H1 (cell line): ENCODE measurements at places on chromosomes 16 and 17.

DNA sequence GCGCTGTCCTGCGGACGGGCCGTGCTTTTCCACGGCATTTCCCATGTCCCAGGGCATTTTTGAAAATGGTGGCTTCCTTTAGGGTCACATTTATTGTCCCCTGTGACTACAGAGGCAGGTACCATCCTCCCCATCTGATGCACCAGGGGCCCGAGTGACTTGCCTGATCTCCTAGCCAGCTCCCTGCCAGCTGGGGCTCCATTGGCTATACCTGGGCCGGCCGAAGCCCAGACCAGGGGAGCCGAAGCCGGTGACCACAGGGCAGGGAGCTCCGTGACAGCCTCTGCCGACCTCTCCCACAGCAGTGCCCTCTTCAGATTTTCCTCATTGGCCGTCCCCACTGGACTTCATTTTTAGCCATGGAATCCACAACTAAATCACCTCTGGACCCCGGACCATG, 170.6 kb downstream of the RBFOX3 start:
- no peak for DNase-seq

GRCh38 chr17:77856551-77857305, 101.8 kb upstream of the TNRC6C start:
- DNase-seq, result no peak

GRCh38 chr16:23466162-23466885, 13.3 kb upstream of the COG7 start:
- DNase-seq, result no peak

GRCh38 chr17:49414271-49414621, 436 bp downstream of the PHB1 start:
- no peak for DNase-seq

DNA sequence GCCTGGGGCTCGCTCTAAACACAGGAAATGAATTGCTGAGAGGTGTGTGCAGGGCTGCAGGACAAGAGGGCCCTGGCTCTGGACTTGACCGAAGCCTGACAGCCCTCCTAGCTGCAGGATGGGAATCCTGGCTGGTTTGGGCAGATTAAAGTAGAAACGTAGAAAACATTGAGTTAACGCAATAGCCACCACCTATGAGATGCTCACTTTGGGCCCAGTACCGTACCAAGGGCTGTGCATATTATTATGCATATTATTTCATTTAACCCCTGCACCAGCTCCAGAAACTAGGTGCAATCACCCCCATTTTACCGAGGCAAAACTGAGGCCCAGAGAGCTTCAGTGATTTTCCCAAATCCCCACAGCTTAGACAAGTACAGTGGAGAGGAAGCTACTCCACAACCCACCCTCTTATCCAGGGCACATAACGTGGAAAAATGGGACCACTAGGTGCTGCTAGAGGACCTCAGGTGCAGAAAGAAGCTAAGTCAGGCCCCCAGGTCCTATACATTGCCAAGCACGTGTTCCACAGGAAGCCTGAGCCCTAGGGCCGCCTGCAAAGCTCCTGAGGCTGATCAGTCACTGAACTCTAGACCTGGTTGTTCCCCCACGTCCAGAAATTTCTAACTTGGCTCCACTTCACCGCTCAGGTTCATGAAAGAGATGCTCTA, 79.2 kb downstream of the MYH11 start:
- DNase-seq, result peak; percentile 41

GRCh38 chr17:76929148-76929547, 60.9 kb downstream of the MGAT5B start:
- no peak for DNase-seq

DNA sequence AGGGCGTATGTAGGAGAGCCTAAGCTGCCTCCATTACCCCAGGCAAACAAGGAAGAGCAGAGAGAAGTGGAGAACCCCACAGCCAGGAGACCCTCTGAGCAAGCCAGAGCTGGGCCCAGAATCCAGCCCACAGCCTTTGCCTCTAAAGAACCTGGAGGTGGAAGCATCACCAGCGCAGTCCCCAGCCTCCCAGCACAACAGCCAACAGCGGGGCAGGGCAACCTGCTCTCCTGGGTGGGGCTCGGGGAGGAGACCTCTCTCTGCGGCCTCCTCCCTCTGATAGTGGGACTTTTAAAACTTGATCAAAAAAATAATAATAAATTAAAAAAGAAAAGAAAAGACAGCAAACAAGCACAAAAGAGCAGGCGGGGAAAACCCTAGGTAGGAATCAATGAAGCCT, 45.9 kb downstream of the AXIN2 start:
- DNase-seq, result no peak

DNA sequence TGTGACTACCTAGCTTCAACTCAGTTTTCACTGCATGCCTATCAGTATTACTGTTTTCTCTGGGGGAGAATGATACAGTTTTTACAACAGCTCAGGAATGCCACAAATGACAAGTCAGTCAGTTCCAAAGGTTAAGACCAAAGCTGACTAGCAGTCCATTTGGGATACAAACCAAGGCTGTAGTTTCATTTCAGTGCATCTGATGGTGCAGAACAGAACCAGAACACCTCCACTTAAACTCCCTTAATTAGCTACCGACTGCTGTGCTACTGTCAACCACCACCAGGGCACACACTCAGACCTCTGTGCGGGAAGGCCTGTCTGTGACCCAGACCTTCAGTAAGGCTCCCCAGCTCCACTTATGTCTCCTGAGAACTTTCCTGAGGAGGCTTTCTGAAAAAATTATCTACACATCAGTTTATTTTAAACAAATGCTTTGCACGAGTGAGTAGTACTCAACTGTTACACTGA, 20.4 kb downstream of the NFE2L1 start:
- peak; percentile 62 for DNase-seq

DNA sequence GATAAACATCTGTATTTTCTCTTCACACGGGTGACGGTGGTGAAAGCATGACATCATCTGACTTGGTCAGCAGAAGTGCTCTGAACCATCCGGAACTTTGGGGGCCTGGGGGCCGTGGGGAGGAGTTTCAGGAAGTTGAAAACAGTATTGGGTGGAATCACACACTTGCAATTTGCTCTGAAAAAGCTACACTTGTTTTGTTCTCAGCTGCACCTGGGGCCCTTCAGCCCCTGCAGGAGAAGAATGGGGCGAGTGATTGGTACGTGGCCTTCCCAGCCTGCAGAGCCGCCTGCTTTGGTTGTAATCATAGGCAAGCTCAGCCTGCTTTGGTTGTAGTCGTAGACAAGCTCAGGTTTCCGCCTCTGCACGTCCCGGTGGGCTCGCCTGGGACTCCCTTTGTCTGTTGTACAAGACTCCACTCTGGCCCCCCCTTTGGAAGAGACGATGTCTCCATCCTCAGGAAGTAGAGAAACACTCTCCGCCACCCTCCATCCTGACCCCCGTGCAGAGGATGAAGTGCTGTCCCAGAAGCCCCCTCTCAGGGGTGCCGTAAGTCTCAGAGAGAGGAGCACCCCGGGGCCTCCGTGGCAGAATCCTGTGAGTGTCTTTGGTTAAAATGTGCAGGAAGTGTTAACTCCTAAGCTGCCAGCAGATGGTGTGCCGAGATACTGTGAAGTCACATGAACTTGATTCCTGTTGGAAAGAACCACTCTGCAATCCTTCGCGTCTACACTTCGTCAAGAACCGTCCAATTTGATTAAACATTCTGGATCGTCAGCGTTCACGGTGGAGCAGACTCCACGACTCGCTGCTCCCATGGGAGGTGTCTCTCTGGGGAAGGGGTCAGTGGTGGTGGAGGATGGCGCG, 5.4 kb downstream of the BANP start:
- no peak for DNase-seq

DNA sequence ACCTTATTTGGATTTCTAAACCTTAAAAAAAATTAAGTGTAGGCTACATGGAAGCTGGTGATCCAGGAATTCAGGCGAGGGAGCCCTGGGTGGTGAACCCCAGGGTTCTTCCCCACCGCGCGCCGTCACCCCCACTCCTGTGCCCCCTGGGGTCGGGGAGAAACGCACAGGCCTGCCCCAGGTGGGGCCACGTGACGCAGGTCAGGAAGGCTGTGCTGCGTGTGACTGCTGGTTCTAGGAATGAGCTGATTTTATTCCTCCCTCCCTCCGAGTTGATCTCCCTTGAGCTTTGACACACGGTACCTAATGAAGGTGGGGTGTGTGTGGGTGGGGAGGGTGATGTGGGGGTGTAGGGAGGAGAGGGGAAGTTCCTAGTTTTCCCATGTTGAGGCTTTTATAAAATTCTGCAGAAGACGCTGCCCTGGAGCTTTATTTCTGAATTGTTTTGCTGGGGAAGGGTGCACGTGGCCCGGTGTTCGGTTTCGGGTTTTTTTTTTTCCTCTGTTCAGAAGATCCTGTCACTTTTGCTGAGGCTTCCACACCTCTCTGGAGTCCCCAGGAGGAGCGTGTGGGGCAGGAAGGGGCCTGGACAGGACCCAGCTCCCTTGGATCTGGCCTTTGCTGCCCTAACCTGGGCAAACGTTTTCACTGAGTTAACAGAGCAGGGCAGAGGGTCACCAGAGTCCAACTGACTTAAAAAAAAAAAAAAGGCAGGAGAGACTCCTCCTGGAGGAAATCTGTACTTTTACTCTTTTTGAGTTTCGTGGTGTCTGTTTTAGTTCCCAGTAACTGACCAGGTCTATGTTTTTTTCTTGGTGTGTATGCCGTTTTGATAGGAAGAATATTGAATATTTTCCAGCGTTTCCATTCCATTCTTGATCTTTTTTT, 55.8 kb upstream of the GSE1 start:
- DNase-seq, result peak; percentile 63

- DNase-seq, result no peak
These were observed 17.0 kb downstream of the SOST start for GRCh38 chr17:43741636-43742035.

DNA sequence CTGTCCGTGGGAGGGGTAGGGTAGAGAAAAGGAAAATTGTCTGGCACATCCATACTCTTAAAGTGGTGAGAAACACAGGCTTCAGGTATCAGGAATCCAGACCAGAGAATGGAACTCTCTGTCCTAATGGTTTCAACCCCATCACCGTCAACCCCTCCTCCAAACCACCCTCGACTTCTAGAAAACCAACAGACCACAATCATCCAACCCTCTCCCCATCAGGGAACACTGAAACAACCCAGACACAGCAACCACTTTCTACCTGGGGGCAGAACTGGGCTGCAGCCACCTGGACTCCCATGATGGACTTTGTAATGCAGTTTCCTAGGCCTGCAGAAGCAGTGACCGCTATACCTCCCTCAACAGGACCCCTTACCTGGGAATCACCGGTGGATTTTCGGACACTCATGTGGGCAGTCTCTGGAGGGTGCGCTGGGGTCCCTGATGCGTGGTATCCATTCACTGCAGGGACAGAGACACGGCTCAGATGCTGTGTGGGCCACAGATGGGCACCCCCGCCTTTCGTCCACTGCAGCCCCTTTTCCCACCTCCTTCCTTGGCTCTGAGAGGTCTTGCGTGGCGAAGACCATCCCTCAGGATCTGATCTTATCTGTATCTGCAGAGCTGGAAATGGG, 64.3 kb upstream of the RCVRN start:
- no peak for DNase-seq

DNA sequence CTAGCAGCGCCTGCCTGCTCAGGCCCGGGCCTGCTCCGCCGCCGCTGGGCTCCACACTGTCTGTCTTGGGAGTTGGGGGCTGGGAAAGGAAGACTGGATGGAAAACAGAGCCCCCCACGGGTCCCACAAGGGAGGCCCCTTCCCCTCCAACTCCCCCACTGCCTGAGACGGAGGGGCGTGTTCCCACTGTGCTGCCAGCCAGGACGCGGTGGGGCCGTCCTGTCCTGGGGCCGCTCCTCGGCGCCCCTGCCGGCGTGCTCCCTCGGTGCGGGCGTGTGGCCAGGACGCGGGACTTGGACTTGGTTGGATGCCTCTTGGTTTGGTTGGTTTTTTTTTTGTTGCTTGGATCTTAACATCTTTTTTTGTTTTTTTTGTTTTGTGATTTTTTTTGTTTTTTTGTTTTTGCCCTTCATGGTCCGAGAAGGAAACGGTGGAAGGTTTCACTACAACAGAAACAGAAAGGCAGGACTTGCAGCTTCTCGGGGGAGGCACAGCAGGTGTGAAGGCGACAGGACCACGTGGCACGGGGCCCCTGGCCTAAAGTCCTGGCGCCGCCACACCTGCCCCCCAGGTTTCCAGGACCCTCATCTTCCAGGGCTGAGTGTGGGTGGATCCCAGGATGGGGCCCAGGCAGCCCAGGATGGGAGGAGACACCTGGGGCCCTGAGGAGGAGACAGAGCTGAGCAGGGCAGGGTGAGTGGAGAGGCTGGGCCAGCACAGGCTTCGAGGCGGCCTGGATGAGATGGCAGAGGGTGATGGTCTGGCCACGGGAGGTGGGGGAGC, 16.0 kb downstream of the ENGASE start:
- DNase-seq, result no peak

DNA sequence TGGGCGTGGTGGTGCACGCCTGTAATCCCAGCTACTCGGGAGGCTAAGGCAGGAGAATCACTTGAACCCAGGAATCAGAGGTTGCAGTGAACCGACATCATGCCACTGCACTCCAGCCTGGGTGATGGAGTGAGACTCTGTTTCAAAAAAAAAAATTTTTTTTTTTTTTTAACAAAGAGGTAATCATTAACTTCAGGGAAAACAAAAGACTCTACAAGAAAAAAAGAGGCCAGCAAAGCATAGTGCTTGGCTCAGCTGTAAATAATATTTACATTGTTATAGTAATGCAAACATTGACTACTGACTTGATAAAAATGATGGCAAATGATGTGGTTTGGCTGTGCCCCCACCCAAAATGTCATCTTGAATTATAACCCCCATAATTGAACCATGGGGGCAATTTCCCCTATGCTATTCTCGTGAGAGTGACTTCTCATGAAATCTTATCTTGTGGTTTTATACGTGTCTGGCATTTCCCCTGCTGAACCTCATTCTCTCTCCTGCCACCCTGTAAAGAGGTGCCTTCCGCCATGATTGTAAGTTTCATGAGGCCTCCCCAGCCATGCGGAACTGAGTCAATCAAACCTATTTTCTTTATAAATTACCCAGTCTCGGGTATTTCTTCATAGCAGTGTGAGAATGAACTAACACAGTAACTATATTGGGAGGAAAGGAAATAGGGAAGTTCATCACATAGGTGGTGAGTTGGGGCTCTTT, 12.7 kb upstream of the SSTR2 start:
- no peak for DNase-seq

DNA sequence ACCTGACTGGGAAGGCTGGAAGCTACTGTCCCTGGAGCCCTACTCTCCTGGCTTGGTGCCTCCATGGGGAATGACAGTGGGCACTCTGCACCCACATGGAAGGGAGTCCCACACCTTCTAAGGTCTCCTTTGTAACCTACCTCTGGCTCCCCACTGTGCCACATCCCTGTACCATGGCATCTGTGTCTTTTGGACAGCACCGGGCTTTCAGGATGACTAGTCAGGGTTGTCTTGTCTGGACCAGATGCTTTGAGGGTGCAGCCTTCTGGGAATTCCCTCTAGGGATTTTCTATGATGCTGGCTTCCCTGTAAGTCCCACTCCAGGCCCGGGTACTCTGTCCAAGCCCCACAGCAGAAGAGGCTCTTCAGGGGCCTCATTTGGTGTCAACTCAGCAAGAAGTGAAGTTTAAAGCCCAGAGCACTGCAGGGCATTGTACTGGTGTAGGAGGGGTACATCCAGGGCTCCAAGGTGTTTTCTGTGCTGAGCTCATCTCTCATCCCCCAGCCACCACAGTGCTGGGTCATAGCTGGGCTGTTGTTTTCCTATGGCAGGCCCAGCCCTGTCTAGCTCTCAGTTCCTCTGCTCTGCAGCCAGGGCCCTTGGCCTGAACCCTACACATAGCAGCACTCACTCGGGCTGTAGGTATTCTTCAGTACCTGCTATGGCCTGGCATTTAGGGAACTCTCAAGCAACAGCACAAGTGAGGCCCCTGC, 255.3 kb downstream of the CPPED1 start:
- DNase-seq, result no peak

- no peak for DNase-seq
These were observed 58.7 kb upstream of the ZNF423 start for GRCh38 chr16:49914657-49915056.
